NCI-H345 (cell line): ENCODE measurements at places on chromosomes 2 and 18.

- DNase-seq, result no peak
Observed at GRCh38 chr18:48893608-48894600, 56.9 kb downstream of the SMAD7 start.

GRCh38 chr18:64589000-64589399 is 440.1 kb upstream of the LINC00305 start:
- DNase-seq, result no peak

GRCh38 chr2:38266382-38267061 is 110.6 kb downstream of the ATL2 start:
- no peak for DNase-seq

DNA sequence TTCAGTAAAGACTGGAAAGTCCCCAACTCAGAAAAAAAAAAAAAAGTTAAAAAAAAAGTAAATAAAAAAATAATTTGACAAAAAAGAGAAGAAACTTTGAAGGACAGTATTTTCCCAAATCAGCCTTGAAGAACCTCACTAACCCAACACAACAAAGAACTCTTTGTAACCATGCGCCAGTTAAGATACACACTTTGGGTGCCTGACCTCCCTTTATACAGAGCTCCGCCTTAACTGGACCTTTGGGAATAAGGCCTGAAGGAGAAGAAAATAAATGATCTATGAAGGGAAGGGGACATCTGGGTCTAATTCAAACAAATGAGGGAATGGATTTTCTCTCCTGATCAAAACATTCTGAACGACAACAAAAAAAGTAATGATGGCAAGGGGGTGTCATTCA is 2.2 kb upstream of the GFPT1 start:
- DNase-seq, result no peak

- no peak for DNase-seq
Observed at GRCh38 chr2:150480971-150481830, 6.3 kb downstream of the RND3 start.

- no peak for DNase-seq
Observed at GRCh38 chr18:36155851-36156757, 26.4 kb downstream of the ELP2 start.

DNA sequence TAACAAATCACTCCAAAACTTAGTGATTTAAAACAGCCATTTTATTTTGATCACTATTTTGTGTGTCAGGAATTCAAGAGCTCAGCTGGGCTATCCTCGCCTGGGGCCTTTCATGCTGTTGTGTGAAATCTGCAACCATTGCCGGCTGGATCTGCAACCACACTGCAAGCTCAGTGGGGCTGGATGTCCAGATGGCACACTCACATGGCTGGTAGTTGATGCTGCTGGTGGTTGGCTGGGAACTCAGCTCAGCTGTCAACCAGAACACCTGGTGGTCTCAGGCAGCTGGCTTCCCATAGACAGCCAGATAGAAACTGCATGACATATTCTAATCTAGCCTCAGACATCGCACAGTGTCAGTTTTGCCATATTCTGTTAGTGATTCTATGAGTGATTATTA is 30.6 kb upstream of the AP1S3 start:
- no peak for DNase-seq

- no peak for DNase-seq
Observed at GRCh38 chr18:76448256-76449110, 46.6 kb downstream of the ZNF516 start.

- DNase-seq, result no peak
Observed at GRCh38 chr2:236685979-236686520, 116.4 kb downstream of the ACKR3 start.

DNA sequence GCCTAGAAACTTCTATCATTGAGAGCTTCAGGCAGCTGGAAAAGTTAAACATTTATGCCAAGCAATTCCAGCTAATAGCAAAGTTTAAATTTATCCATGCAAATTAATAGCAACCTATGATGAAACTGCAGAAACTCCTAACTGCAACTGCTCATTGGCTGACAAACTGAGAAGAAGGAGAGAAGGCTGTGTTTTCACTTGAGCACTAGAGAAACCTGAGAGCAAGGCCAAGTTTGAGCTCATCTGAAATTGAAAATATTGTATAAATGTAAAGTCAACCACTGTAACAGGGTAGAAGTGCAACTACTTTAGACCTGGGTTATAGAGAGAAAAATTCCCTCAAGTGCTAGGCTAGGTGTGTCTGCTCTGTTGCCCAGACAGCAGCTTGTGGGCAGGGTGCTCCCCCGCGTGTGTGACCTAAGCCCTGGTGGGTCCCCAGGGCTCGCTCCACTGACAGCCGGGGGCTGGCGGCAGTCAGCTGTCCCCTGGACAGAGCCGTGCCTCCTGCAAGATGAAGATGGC is 50.2 kb downstream of the CABYR start:
- DNase-seq, result no peak

DNA sequence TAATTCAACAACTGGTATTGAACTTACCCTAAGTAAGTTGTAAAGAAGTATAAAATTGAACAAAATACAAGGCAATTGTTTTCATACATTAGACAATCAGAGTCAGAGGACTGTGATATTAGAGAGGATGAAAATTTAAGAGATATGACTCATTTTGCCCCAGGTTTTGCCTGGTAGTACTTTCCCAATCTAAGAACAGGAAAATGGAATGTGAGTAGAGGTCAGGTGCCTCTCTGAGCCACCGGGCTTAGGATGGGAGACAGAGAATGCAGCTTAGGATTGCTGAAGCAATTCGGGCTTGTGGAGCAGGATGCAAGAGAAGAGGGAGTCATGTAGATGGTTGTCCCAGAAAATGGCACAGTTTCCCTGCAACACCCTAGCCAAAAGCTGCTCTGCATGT is 219.7 kb upstream of the CHST9 start:
- DNase-seq, result no peak

GRCh38 chr2:150919901-150920300 is 341.8 kb downstream of the RBM43 start:
- DNase-seq, result no peak

- DNase-seq, result no peak
Observed at GRCh38 chr2:191358325-191359025, 113.3 kb downstream of the MYO1B start.

DNA sequence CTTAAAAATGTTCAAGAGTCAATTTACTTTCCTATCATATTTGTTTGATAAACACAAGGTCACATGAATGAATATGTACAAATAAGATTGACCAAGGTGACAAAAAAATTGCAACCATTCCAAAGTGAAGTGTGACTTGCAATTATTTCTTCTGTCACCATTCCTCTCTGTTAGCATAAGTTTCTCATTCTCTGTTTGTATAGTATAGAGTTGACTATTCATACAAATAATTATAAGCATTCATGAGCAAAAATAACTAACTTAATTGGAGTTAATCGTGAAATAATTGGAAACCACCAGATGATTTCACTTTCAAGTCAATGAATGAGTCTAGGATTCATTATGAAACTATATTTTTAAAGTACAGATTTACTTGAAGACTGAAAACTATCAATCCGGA is 42.1 kb downstream of the PGAP1 start:
- DNase-seq, result no peak

- DNase-seq, result no peak
Observed at GRCh38 chr2:208020253-208020652, 5.1 kb downstream of the PLEKHM3 start.

GRCh38 chr2:197674591-197674990 is 796 bp downstream of the RFTN2 start:
- no peak for DNase-seq

DNA sequence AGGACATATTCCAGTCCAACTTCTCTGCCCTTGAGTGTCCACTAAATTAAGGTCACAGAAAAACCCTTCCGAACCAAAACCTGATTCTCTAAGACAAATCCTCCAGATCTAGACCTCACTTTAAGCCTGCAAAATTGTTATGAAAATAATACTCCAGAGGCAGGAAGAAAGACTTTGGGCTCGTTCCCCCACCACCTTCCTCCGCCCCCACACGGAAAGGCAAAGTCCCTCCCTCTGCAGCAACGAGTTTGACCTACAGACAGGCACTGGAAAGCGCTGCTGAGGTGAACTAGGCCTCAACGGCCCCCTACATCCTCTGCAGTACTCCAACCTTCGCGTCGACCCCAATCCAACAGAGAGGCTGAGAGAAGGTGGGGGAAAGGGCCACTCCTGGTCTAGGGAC is 808 bp downstream of the ATP5MC3 start:
- DNase-seq, result peak; percentile 3

DNA sequence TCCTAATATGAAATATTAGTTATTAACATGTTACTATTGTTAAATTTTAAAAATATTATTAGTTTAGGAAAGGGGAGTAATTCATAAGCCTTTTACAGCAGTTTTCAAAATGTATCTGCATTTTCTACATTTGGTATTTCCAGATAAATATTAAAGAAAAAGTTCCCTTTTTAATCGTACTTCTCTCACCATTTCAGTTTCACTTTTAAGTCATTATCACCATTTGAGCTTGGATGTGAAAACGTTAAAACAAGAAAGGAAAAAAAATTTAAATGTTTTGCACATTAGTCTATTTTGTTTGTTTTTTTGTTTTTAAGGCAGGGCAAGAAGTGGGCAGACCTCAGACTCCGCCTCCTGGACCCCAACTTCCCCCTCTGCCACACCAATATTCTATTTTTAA is 3.3 kb upstream of the SRSF7 start:
- no peak for DNase-seq

GRCh38 chr18:77906103-77906892 is 656.6 kb downstream of the GALR1 start:
- no peak for DNase-seq

DNA sequence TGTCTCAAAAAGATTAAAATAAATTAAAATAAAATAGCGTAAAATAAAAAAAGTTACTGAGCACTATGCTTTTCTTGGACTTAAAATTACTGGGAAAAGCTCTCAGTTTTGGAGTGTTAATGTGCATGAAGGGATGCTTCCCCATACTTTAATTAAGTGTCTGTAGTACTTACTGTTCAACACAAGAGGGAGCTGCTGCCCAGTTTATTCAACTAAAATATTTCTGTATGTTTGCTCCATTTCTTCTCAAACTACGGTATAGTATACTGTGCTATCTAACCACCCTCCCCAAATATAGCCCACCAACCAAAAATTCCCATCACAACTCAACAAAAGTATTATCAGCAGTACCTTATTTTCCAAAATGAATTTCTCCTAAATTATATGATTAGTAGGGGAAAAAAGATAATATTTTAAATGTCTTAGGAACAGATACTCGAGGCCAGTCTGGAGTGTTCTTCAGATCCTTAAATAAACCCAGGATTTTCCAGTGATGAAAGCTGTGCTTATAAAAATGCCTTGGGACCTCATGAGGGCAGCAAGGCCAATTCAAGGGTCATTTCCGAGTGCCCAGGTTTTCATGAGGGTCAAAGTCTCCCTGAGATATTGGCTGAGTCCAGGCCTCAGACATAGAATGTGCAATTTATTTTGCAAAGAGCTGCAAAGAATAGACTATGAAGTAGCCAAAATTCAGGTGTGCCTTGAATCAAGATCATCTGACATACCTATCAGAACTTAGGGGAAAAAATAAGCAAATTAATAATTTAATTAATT is 64.1 kb downstream of the CHRNA1 start:
- DNase-seq, result peak; percentile 36

DNA sequence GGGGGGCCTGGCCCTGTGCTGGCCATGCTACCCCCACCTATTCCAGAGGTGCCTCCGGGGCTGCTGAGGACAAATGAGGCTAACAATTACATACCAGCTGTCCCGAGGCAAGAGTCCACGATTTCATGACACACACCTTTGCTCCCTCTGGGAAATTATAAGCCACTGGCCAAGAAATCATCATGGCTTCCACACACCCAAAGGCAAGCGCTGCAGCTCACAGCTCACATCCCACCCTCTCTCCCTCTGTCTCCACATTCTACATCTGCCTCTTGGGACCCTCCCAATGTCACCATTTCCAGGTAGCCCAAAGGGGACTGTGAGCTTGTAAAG is 134.4 kb downstream of the HDAC4 start:
- DNase-seq, result no peak

DNA sequence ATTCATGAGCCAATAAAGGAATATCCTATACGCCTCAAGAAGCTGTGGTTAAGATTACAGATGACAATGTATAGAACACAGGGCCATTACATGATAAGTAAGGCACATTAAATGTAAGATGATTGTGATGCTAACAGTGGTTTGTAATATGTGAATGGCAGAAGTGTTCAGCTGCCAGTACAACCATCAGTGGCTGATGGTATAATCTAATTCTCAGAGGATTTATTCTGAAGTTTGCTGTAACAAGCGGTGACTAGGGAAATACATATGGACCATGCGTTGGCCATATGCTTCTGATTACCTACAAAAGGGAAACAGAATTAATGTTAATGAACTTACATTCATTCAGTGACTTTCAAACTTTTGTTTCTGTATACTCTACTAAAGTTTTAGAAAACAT is 750.8 kb upstream of the KLHL29 start:
- no peak for DNase-seq

- no peak for DNase-seq
Observed at GRCh38 chr2:214577769-214578168, 166.9 kb downstream of the VWC2L start.

DNA sequence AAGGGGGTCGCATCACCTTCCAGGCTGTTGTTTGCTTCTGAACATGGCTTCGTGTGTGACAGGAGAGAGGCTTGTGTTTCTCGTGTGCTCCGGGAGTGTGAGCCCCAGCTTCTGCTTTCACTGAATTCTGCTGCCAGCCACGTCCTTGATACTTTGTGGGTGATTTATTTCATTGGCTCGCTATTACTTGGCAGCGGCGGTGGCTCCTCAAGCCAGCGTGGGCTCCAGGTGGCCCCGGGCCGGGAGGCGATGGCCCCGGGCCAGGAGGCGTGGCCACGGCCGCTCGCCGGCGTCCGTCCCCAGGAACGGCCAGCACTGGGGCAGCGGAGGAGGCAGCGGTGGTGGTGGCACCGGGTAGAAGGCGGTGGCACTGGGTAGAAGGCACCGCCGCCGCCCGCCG is 63.1 kb downstream of the NAPG start:
- no peak for DNase-seq

GRCh38 chr2:109374548-109375130 is 239.1 kb downstream of the SEPTIN10 start:
- DNase-seq, result no peak

- no peak for DNase-seq
Observed at GRCh38 chr18:73647391-73647790, 500.2 kb downstream of the FBXO15 start.

DNA sequence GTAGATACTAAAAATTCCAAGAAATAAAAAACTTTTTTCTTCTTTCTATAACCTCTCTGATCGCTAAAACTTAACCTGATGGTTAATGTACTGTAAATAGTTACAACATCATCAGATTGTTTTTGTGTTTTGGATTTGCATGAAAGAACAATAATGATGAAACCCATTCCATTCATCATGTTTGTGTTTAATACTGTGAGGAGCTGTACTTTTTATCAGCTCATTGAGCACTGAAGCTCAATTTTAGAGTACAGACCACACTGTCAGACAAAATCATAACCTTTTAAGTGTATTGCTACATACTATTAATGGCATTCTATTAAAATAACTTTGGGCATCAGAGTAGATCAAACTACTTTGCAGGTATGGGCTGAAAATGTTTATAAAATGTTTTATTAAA is 14.8 kb upstream of the BBS5 start:
- DNase-seq, result no peak

DNA sequence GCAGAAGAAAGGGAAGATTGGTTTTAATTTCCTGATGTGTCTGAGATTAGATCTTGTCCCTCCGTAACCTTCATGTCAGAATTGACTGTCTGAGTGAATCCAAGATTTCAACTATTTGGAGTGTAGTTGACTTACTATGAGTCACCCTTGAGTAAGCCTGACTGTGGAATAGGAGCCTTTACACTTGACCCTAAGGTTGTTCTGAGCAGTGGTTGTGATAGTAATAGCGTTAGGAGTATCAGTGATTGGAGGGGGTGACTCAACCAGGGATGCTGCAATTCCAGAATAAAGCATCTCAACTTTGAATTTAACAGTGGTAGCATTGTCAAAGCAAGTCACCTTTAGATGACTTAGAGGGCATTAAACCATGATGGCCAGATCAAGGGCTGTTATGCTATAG is 979.5 kb upstream of the FAM98A start:
- DNase-seq, result no peak
